ENCODE measurements at places on chromosomes 6 and 20.

- DNase-seq, result peak; percentile 55
Measured at GRCh38 chr6:42783177-42783875, 1.5 kb downstream of the BICRAL start.

DNA sequence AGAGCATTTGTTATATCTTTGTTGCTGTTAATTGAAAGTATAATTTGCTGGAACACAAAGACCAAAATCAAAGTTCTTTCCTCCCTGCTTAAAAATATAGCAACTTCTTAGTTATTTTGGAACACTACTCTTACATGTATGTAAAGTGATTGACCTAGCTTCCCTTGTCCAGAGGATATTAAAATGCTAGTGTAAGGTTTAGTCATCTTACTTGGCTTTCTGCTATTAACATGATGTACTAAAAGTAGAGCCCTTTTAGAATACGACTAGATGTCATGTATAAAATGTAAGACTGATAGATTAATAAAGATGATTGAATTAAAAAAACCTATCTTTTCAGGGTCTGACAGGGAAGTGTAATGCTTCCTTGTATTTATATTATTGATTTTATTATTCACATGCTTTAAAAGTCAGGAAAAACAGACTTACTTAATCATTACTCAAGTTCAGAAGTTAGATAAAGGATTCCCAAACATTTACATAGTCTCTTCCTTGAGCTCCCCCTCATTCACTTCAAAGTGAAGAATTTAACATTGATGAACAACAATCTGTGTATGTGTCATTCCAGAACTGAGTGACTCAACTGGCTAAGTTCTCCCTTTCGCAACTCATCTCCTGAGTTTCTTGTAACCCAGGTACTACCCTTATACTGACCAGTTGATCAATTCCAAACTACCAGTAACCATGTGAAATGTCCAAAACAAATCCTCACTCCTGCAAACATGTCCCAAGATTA is 50.9 kb downstream of the BTBD9 start:
- DNase-seq, result peak; percentile 11

DNA sequence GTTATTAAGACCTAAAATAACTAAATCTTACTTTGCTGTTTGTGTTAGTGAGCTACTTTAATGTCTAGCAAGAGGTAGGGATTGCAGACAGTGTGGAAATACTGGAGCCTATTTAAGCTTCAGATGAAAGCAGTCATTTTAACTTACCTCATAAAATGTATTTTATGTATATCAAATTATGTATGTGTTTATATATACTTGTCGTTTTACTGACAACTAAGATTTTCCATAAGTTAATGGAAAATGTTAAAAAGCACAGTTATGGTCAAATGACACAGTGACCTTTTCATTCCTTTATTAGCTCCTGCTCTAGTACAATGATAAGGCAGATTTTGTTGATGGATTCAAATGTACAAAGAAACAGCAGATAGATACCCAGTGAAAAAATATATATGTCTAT is 34.6 kb downstream of the QKI start:
- no peak for DNase-seq

DNA sequence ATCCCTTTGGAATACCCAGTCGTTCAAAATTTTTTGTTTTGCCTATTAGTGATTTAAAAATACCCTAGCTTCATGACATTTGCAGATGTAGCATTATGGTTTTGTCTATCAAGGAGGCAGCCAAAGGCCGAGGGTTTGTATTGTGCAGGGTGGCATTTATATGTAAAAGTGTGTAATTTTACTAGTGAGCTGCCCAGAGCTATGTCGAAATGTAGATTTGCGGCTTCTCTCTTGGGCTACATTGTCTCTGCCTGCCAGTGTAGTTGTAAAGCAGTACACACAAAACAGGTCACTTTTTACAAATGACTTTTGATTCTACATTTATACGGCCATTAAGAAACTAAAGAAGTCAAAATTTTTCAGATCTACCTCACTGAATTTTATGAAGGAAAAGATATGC is 87.7 kb downstream of the TSHZ2 start:
- no peak for DNase-seq

GRCh38 chr6:108896111-108896661 is 48.0 kb downstream of the ARMC2 start:
- DNase-seq, result peak; percentile 76

- no peak for DNase-seq
Measured at GRCh38 chr20:12554426-12554825, 454.3 kb upstream of the SPTLC3 start.

GRCh38 chr6:7719364-7719850 is 6.5 kb upstream of the BMP6 start:
- DNase-seq, result no peak

GRCh38 chr6:136593748-136594490 is 43.7 kb upstream of the MAP7 start:
- peak; percentile 93 for DNase-seq

GRCh38 chr6:36556281-36556680 is 9.0 kb upstream of the STK38 start:
- DNase-seq, result no peak

GRCh38 chr6:44024574-44025219 is 102.6 kb downstream of the MRPL14 start:
- no peak for DNase-seq

DNA sequence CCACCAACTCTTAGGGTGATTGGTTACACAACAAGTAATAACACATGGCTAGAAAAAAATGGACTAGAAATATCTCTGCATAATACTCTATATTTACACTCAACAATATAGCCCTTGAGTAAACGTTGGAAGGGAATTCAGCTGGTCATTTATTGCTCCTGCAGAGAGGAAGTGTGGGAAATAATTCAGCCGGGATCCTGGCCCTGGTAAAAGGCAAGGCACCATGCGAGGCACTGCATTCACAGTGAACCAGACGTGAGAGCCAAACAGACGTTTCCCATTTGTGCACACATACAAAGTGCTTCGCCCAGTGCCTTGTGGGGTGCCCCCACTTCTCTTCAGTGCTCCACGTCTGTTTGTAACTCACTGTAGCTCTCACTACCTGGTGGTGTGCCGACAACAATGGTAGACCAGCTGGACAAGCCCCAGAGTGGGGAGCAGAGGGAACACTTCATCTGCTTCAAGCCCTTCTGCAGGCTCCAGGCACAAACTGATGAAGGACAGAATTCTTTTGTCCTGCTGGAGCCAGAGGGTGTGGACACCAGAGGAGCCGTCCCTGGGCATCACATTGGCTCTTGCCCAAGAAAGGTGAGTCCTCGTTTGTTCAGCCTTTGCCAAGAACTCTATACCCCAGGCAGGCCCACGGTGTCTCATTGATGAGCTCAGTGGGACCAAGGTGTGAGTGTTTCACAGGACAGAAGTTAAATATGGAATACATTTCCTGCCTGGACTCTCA is 18.8 kb downstream of the SYNDIG1 start:
- no peak for DNase-seq

GRCh38 chr6:6796818-6797217 is 208.3 kb downstream of the LY86 start:
- DNase-seq, result no peak
